Stimulated activated CD4-positive, alpha-beta T cell treated with anti-CD3 and anti-CD28 coated beads, TNF-alpha, amount 100 ng/mL, for 24 hours (primary cell): ENCODE measurements at places on chromosomes 12 and 14.

- no peak for DNase-seq
Observed at GRCh38 chr12:27504507-27504906, 19.5 kb upstream of the PPFIBP1 start.

DNA sequence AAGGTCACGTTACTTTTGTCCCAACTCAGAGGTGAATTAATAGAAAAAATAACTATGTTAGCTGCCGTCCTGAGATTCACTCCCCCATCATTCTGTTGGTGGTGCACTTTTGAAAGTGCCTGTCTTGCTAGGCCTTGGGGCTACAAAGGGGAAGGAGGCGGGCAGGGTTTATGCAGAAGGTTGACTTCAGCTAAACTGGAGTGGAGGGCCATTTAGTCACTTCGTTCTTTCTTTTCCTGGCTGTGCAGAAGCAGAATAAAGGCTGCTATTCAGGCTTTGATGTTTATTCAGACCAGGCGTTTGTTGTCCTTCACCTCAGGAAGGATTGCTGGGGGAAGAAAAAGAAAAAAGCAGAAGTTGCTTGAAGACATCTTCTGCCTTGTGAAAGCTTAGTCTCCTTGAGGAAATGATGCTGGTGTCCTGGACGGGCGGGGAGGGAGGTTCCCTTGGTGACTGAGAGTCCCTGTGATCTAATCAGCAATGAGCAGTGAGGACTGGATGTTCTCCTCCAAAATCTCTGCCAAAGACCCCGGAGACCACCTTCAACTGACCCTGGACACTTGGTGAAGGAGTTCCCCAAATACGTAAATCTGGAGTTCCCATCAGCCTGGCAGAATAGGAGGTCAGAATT is 4.0 kb downstream of the GLT1D1 start:
- no peak for DNase-seq

GRCh38 chr14:36455241-36455627 is 64.8 kb downstream of the NKX2-1 start:
- no peak for DNase-seq

- DNase-seq = no peak
Observed at GRCh38 chr14:68967459-68967940, 11.6 kb downstream of the ACTN1 start.

- DNase-seq = no peak
Observed at GRCh38 chr14:102094101-102094500, 7.3 kb upstream of the HSP90AA1 start.

- no peak for DNase-seq
Observed at GRCh38 chr12:89384050-89384758, 31.9 kb upstream of the DUSP6 start.

- no peak for DNase-seq
Observed at GRCh38 chr12:116390401-116391335, 113.2 kb upstream of the MED13L start.

DNA sequence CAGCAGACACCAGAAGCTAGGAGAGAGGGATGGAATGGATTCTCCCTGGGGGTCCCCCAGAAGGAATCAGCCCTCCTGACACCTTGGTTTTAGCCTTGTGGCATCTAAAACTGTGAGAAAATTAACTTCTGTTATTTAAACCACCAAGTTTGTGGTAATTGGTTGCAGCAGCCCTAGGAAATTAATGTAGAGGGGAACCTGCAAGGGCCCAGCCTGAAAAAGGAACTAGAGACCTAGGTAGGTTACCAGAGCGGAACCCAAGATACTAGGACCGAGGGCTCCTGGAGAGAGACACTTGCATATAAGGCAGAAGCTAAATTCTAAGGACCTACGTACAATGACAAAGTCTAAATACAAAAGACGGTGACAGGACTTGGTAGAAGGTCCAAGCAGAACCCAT is 8.1 kb upstream of the DENND5B start:
- no peak for DNase-seq

- DNase-seq = no peak
Observed at GRCh38 chr12:109844091-109844490, 10.9 kb upstream of the TRPV4 start.

- DNase-seq = no peak
Observed at GRCh38 chr12:47862881-47863280, 41.9 kb downstream of the VDR start.

DNA sequence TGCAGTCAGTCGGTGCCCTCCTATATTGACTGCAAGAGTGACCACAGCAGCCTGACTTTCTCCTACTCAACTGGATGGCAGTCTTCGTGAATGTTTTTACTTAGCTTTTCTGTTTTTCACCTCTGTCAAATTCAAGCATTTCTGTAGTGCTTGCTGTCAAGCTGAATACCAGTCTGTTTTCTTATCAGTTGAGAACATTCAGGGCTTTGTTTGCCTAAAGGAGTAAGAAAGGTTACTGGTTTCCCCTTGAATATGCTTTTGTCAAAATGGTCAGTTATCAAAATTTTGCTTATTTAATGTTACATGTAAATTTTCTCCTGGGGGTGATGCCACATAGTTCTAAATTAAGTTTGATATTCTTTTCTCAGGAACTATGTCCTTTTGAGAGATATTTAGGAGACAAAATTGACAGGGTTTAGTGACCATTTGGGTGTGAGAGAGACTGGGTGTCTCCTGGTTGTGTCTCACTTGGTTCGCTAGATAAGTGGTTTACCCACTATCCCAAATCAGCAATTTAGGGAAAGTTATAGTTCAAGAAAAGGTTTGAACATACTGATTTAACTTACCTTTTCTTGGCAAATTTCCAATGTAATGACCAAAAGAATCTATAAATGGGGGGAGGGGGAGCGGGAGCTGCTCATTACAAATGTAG is 366.3 kb downstream of the TMTC2 start:
- no peak for DNase-seq

DNA sequence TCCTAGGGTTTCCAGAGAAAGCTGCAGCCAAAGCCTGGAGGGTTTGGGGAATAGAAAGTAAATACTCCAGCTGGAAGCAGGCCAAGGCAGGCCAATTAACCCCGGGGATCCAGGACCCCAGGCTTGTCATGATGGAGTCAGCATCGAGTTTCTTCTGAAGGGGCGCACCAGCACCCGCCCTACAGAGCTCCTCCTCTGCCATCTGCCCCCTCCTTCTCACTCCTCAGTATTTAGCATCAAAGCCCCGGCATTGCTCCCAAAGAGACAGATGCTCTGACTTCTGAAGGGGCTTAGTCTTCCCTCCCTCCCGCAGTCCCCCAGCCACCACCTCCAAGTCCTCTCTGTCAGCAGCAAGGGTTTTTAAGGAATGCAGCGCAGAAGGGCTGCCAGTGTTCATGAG is 285.1 kb upstream of the NOS1 start:
- no peak for DNase-seq

GRCh38 chr12:43179486-43179885 is 372.5 kb downstream of the ADAMTS20 start:
- DNase-seq = no peak

GRCh38 chr14:28375295-28375694 is 391.3 kb upstream of the FOXG1 start:
- no peak for DNase-seq

DNA sequence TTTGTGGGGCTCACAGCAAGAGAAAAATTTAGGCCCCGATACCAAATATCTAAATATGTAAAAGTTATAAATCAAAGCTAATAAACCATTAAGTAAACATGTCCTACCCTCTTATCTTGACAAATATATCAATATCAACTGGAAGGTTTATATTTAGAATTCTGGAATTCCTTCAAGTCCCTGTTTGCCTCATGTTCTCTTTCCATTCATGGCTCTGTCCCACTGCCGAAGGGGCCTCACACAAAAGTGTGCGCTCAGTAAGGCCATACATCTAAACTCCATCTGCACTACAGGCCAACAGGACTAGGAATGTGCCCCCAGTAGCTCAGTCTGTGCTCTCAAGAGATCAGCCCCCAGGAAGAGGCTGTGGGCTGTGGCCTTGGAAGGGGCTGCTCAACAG is 10.6 kb upstream of the ATP5MC2 start:
- no peak for DNase-seq

GRCh38 chr12:132490422-132491137 is 629 bp downstream of the FBRSL1 start:
- DNase-seq = no peak

- DNase-seq = no peak
Observed at GRCh38 chr12:104669089-104669721, 212.5 kb downstream of the CHST11 start.

GRCh38 chr14:74848768-74849167 is 27.2 kb downstream of the PROX2 start:
- DNase-seq = no peak
